Mesothelial cell of epicardium (in vitro differentiated cells): ENCODE measurements at places on chromosomes 12 and 14.

DNA sequence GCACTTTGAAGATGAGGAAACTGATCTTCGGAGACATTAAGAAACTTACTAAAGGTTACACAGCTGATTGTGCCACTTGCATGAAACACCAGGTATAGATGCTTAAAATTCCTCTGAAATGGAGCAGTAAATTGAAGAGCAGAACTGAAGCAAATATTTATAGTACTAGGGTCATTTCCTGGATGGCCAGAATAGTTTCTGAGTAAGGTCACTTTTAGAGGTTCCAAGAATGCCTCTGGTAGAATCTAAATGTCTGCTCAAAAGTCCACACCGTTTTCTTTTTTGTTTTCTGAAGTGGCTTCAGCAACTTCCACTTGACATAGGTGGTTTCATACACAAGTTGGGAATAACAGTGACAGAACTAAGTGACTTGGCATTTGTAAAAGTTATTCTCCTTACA is 19.4 kb downstream of the TPH2 start:
- no peak for DNase-seq

- DNase-seq: no peak
Measured at GRCh38 chr12:4051596-4051995, 178.4 kb upstream of the PARP11 start.

GRCh38 chr12:131832321-131833231 is 4.4 kb downstream of the MMP17 start:
- no peak for DNase-seq

DNA sequence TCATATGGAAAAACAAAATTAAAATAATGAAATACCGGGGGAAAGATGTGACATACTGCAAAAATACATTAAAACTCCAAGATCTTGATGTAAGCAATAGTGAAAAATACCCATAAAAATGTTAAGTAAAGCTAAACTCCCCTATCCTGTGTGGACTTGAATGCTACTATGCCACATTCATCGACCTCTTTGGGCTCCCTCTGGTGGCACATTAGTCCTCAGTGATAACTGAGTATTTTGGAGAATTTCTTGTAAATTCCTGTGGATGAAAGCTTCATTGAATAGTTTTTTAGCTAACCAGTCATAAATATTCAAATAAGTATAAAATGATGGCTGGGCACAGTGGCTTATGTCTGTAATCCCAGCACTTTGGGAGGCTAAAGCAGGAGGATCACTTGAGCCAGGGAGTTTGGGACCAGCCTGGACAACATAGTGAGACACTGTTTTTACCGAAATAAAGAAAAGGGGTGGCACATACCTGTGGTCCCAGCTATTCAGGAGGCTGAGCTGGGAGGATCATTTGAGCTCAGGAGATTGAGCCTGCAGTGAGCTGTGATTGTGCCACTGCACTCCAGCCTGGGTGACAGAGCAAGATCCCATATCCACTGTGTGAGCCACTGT is 42.4 kb upstream of the SGPP1 start:
- no peak for DNase-seq

- DNase-seq: no peak
Measured at GRCh38 chr14:23319746-23320583, 1.3 kb upstream of the PABPN1 start.
